ENCODE measurements at places on chromosomes 13 and 19.

- DNase-seq = no peak
Measured at GRCh38 chr19:31834070-31834469, 484.8 kb upstream of the TSHZ3 start.

DNA sequence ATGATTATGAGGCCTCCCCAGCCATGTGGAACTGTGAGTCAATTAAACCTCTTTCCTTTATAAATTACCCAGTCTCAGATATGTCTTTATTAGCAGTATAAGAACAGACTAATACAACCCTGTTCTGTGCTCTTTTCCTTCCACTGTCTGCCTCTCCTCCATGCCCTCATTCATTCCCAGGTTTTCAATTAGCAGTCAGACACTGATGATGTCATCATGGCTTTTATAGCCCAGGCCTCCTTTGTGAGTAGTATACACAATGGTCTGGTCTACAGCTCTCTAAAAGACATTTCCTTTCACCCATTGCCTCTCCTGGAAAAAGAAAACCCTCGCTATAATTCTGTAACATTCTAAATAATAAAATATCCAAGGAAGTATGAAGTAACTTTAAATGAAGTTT, 25.5 kb downstream of the FGF14 start:
- DNase-seq = no peak

DNA sequence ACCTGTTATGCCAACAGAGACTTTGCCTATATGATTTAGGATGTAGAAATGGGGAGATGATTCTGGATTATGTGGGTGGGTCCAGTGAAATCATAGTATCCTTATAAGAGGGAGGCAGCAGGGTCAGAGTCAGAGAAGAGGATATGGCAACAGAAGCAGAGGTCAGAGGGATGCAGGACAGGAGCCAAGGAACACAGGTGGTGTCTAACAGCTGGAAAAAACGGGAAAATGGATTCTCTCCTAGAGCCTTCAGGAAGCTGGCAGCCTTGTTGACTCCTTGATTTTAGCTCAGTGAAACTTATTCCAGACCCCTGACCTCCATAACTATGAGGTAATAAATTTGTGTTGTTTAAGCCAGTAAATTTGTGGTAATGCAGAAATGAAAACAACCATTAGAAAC, 28.8 kb upstream of the OXGR1 start:
- no peak for DNase-seq

DNA sequence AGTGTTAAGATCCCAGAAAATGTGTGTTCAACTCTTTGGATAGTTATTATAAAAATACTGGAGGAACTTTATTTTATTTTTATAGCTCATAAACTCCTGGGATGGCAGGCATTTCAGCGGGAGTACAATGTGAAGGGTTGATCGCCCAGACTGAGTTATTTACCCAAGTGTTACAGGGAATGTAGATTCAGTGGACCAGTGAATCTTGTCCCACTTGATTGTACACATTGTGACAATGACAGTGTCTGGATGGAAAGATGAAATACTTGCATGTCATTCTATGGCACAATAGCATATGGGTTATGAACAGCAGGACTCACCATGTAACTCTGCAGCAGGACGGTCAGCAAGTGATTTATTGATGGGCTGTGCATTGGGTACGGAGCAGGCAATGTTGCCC, 20.3 kb downstream of the OLFM4 start:
- DNase-seq = no peak

GRCh38 chr13:43838909-43839308, 40.6 kb downstream of the CCDC122 start:
- no peak for DNase-seq

DNA sequence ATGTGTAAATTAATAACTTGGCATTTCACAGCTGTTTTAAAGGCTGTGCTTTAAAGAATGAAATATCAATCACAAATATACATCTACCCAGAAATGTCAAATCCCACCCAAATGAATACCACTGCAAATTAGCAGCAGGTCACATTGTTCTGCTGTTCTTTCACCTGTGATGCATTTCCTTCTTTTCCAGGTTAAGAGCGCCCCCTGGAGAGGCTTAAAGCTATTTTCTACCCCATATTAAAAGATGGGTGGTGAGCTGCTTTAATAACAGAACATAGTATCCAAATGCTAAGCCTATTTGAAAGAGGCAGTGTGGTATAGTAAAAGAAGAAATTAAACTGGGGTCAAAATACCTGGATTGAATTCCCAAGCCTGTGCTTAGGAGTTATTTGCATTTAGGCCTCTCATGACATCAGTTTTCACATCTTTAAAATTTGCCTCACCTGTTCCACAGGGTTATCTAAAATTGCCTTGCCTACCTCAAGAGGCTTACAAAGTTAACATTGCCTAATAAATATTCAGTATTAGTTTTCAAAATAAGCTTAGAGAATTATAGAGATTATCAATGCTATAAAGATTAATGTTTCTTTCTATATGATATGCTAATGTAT, 396.9 kb upstream of the SLITRK5 start:
- DNase-seq = no peak

- no peak for DNase-seq
Measured at GRCh38 chr13:58908019-58908679, 1255.6 kb downstream of the DIAPH3 start.

GRCh38 chr13:39505151-39505550, 97.8 kb downstream of the LHFPL6 start:
- DNase-seq = no peak

DNA sequence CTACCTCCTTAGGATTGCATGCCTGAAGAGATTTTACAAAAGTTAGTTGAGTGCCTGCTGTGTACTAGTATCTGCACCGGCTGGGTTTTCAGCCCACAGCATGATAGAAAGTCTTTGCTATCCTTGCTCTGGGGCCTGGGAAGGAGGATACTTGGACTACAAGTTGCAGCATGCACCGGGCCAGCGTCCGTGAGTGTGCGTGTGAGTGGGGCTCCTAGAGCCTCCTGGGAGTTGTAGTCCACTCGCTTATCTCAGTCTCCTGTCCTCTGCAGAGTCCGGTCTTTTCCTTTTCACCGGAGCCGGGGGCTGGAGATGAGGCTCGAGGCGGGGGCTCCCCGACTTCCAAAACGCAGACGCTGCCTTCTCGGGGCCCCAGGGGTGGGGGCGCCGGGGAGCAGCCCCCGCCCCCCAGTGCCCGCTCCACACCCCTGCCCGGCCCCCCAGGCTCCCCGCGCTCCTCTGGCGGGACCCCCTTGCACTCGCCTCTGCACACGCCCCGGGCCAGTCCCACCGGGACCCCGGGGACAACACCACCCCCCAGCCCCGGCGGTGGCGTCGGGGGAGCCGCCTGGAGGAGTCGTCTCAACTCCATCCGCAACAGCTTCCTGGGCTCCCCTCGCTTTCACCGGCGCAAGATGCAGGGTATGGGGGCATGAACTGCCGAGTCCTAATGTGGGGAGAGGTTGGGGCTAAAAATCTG, 20.6 kb downstream of the BRSK1 start:
- no peak for DNase-seq

- no peak for DNase-seq
Measured at GRCh38 chr19:14450168-14450874, 17.2 kb downstream of the PKN1 start.

DNA sequence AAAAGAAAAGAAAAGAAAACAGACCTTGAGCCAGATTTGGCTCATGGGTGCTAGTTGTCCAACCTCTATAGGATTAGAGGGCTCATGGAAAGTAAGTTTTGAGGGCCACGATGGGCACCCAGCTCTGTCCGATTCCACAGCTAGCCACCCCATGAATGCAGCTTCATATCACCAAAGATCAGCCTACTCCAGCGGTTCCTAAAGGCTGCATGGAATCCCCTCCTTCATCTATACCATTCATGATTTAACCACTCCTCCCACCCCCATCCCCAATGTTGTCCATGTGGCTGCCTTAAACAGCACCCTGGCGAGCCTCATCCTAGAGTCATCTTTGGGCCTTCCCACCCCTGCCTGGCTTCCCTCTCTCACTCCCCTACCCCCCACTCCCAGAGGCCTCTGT, 2.1 kb downstream of the MVB12A start:
- no peak for DNase-seq
